ENCODE measurements at places on chromosomes 13 and 19.

GRCh38 chr13:72146816-72147215 is 279.8 kb upstream of the DACH1 start:
- no peak for DNase-seq

GRCh38 chr13:50730496-50731351 is 112.8 kb downstream of the DLEU7 start:
- DNase-seq, result no peak

DNA sequence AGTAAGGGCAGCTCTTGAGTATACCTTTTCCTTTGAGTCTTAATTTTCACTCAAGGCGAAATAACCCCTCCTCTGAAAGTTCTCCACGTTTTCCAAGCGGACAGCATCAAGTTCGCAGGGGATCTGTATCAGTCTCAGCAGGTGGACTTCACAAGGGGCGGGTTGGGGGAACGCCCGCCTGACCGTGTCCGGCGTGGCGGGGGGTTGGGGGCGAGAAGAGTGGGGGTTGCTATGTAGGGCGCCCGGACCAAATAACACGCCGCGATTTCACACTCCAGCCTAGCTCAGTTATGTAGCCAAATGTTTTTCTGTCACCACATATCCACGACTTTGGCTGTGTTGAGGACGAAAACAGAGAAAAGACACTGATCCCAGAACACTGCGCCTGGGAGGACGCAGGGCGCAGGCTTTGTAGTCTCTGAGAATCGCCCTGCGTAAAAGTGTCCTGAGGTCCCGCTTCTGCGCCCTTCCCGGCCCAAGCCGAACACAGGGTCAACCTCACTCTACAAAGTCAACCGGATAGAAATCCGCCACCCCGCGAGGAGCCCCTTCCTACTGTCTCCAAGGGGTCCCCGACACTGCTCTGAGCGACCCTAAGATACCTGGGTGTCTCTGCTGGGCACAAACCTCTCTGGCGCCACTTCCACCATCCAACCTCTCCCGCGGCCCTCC is 524 bp downstream of the RUBCNL start:
- DNase-seq, result no peak

GRCh38 chr19:12834566-12834943 is at the start of gene RTBDN:
TSS of gene RTBDN (minus strand) at chr19:12834579. CDS start at chr19:12829979, 4,600 bp downstream.
- no peak for DNase-seq

GRCh38 chr19:46917002-46917401 is 56.2 kb downstream of the ARHGAP35 start:
- DNase-seq, result no peak

DNA sequence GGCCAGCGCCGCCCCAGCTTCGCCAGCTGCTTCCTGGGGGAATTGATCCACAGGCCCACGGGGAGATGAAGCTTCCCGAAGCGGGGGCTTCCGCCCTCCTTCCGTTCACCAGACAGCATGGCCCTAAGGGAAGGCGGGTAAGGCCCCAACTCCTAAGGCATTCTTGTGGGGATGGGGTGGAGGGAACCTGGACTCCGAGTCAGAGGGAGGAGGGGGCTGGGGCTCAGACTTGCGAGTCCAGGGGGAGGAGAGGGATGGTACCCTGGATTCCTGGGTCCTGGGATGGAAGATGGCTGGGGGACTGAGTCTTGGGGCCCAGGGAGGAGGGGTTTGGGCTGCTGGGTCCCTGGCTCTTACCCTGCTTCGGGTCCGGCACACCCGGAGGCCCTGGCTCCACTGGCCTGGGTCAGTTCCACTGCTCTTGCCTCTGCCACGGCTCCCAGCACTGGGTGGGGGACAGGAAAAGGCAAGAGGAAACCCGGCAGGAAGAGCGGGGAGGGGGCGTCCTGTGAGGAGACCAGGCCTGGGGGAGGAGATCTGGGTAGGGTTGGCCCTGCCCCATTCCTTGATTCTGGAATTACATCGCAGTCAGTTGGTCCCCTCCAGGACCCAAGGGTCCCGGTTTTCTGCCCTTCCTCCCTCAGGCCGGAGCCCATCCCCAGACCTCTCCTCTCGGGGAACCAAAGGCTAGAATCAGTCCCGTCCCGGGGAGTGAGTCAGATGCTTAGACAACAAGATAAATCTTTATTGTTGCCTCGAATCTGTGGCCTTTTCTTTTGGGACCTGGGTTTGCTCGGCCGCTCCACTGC is at the start of gene RASIP1:
RASIP1 (minus strand) TSS at position 447 of the 809 bp plus-strand sequence; CDS start at position 119, 328 bp downstream.
- no peak for DNase-seq

DNA sequence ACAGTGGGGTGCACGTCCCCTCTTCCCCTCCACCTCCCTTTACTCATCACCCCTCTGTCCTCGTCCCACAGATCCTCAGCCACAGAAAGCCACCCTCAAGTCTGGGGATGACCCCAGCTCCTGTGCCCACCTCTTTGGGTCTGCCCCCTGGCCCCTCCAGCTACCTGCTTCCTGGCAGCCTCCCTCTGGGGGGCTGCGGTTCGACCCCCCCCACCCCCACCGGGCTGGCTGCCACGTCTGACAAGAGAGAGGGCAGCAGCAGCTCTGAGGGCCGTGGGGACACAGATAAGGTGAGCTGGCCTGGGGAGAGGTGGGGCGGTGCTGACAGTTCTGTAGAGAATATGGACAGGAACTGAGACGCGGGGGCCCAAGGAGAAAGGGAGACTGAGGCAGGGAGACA is 11.1 kb downstream of the IRF3 start:
- no peak for DNase-seq

- no peak for DNase-seq
Measured at GRCh38 chr13:64817691-64818090, 2412.4 kb downstream of the PCDH9 start.

DNA sequence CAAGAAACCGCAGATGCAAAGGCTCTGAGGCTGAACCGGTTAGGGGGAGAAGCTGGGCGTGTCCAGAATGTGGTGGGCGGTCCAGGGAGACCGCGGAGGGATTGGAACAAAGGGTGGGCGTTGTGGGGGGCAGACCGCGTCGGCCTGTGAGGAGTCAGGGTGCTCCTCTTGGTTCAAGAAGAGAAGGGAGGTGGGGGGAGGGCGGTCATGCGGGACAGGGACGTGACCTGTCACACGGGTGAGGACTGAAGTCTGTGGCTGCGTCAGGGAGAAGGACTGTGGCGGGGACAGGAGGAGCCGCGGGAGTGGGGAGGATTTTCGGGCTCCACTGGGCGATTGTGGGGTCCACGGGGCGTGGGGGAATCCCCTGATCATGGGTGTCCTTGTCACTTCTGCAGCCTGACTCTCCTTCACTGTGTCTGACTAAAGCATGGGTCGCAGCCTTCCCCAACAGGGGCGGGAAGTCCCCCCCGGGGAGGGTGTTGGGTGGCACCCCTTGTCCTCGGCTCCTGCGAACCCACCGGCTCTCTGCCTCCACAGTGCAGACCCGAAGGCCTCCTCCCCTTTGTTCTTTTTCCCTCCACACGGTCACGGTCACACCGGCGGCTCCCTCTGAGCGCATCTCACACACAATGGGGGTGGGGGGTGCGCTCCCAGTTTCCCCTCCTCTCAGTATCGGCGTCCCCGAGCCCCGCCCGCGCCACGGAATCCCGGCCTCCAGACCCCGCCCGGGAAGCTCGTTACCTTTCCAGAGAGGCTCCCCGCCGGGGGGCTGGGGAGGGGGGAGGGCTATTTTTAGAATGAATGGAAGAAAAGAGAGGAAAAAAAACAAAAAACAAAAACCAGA is 16.4 kb upstream of the KCNN1 start:
- peak; percentile 41 for DNase-seq

DNA sequence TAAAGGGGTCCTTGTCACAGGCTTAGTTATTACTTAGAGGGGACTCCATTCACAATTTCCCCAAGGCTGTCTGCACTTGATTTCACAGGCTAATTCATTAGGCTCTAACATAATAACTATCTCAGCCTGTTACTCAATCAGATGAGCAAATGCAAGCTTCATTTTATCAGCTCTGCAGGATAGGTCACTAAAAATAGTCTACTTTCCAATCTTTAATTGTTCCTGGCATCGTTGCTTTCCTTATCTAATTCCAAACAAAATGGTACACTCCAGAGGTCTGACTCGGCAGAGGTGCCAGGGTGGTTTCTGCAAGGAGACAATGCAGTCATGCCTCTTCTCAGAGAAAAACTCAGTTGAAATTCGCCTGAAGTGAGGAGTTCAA is 69.7 kb upstream of the SLC15A1 start:
- no peak for DNase-seq

- no peak for DNase-seq
Measured at GRCh38 chr13:22143671-22144070, 472.8 kb downstream of the FGF9 start.

DNA sequence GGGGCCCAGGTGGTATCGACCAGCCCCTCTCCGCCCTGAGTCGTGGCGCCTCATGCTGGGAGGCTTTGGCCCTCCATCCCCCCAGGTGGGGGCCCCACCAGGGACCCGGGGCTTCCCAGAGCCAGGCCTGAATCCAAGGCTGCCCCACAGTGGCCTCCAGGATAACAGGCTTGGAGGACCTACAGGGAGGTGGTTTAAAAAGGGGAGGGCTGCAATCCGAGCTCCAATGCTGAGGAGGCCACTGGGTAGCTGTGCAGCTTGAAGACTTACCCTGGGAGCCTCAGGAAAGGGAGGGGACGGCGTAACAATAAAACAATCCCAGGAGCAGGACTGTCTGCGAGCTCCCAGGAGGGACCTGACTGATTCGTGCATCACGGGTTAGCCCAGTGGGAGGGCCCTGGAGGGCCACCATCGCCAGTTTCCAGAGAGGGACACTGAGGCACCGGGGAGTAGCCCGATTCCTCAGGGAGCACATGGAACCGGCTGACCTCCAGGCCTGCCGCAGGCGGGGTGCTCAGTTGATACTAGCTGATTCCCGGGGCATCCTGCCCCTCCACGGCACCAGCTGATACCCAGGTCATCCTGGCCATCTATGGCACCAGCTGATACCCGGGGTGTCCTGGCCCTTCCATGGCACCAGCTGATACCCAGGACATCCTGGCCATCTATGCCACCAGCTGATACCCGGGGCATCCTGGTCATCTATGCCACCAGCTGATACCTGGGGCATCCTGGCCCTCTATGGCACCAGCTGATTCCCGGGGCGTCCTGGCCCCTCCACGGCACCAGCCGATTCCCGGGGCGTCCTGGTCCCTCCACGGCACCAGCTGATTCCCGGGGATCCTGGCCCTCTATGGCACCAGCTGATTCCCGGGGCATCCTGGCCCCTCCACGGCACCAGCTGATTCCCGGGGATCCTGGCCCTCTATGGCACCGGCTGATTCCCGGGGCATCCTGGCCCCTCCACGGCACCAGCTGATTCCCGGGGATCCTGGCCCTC is 3.7 kb upstream of the C2CD4C start:
- DNase-seq, result no peak

- DNase-seq, result peak; percentile 82
Measured at GRCh38 chr19:13234518-13234917, 84.3 kb downstream of the IER2 start.

GRCh38 chr19:17865364-17866311 is 5.9 kb downstream of the RPL18A start:
- DNase-seq, result peak; percentile 62

GRCh38 chr13:105804561-105805190 is 730.8 kb downstream of the EFNB2 start:
- DNase-seq, result no peak

GRCh38 chr13:45315520-45316167 is 25.3 kb downstream of the TPT1 start:
- no peak for DNase-seq

DNA sequence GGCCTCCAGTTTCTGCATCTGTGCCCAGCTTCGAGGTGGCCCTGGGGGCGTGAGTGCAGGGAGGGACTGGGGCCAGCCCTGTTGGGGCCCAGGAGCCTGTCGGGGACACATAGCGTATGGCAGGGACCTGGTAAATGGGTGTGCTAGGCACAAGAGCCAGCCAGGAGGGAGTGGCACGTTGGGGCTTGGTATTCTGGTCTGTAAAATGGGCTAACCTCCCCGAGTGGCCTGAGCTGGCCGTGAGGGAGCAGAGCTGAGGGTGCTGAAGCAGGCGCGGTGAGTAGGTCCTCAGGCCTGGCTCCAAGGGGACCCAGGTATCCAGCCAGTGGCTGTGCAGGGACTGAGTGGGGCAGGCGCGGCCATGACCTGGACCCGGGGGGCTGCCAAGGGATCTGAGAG is 4.3 kb downstream of the PTOV1 start:
- no peak for DNase-seq

DNA sequence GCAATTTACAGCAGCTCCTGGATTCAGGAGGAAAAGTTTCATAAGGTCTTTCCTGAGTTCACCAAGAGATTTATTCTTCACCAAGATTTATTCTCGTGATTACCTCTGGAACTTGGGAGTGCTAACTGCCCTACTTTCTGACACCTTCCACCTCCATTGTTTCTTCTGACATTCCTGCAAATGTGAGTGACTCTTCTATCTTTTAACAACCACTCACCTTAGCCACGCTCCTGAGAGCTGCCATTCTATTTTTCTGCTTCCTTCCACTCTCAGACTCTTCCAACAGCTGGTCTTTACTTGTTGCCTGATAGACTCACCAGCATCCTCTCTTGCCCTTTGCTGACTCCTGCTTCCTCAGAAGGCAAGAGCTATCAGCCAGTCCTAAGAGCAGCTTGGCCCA is 11.5 kb upstream of the CBY2 start:
- no peak for DNase-seq

GRCh38 chr13:51026016-51026415 is 85.1 kb downstream of the C13orf42 start:
- no peak for DNase-seq

DNA sequence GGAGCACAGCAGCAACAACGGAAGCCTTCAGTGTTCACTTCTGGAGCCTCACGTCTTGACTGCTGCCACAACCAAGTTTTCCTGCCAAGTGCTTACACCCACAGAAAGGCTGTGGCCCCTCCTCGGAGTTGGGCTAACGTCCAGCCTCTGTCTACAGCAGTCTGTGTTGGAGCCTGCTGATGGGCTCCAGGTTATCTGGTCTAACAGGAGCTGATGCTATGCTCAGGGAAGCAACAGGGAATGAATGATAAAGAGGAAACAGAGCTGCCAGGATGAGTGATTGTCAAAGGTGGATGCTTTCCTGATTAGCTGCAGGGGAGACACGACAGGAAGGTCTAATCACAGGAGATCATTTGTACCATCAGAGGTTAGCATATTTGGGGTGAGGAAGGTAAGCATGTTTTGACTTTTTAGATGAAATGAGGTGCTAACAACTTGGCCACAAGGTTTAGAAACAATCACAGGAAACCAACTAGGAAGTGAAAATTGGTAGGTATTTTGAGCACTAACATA is 53.8 kb upstream of the RCBTB2 start:
- no peak for DNase-seq

DNA sequence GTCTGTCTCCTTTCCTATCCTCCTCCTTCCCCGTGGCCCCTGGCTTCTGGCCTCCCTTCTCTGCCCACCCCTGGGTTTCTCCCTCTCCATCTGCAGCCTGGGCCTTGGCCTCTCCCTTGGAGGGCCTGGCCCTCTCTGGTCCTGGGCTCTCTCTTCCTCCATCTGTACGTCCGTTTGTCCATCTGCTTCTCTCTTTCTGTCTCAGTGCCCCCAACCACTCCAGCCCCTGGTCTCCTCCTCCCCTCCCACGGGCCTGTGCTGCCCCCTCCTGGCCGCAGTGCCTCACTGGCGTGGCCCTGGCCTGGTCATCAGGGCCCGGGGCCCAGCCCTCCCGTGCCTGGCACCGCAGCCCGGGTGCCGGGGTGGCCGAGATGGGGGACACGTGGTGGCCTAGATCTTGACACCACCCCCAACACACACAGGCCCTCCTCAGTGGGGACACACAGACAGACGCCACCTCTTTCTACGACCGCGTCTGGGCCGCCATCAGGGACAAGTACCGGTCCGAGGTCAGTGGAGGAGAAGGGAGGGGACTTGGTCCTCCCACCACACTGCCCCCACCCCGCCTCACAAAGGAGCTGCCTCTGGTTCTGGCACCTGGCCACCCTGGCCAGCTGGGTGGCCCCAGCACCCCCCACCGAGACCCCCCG is 11.3 kb downstream of the PRKCSH start:
- DNase-seq, result peak; percentile 61

GRCh38 chr19:16326401-16327168 is 2.0 kb downstream of the KLF2 start:
- no peak for DNase-seq

Data from NAMALWA (cell line).